Fibroblast of villous mesenchyme (primary cell): ENCODE measurements at places on chromosomes 2 and 18.

GRCh38 chr18:33577685-33578517 lies at the start of gene ASXL3:
TSS of gene ASXL3 (plus strand) at chr18:33578219. CDS start at chr18:33578632, 413 bp downstream.
- no peak for DNase-seq

DNA sequence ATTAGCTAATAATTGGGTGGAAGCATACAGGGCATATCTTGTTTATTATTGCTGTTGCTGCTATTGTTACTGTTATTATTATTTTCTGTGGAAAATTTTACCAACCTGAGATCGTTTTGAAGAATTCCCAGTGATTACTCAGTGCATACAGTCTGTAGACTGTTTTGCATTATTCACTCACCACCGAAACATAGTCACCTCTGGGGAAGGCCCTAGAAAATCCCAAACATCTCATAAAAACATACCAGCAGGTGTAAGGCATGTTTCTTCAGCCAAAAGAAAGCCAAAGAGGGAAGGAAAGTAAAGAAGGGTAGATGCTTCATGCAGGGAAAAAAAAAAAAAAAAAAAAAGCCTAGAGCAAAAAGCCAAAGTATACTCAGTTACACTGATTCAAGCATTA lies 647.7 kb downstream of the BCL11A start:
- DNase-seq: no peak

DNA sequence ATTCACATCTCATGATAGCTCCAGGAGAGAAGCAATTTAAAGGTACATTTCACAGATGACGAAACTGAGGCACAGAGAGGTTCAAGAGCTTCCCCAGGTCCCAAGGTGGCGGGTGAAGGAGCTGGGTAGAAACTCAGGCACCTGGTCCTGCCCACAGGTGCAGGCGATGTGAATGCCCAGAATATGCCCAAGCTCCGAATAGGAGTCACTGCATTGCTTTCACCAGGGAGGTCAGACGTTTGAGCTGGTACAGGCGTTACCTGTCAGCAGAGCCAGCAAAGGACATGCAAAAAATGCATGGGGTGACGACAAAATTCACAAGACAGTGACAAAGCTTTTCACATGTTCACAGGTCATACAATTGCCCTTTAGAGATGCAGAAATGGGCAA lies 247.9 kb downstream of the HDAC4 start:
- DNase-seq: no peak

- DNase-seq: no peak
These were observed 81.0 kb downstream of the EDAR start for GRCh38 chr2:108907822-108908712.

DNA sequence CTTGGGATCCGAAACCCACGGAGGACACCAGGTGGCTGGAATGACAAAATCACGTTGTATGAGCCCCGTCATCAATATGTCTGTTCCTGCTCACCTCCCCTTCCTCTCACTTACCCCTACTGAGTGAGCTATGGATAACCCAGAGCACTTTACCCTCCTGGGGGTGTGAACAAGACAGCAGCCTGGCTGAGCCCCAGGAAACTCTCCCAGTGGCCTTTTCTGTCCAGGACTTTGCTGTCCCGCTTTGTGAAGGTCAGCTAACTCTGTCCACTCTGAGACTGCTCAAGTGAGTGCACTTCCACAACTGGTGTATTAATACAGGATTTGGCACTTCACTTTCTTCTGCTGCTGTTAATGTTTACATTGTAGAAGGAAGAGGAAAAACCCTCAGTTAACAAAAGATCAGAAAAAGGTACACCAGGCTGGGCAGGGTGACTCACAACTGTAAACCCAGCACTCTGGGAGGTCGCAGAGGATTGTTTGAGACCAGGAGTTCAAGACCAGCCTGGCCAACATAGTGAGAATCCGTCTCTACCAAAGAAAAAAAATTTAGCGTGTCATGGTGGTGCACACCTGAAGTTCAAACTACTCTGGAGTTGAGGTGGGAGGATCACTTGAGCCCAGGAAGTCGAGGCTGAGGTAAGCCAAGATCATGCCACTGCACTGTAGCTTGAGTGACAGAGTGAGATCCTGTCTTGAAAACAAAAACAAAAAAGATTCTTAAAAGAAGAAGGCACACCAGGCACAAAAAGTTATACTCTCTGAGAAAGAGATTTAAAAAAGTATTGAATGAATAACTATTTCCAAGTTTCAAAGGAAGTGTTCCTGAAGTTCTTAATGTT lies 90.3 kb downstream of the CLHC1 start:
- no peak for DNase-seq

GRCh38 chr2:170972296-170973224 lies 43.5 kb downstream of the GORASP2 start:
- no peak for DNase-seq

GRCh38 chr18:62001396-62001795 lies 108.6 kb upstream of the RNF152 start:
- DNase-seq: no peak

GRCh38 chr2:7929281-7929680 lies 752.6 kb upstream of the ID2 start:
- DNase-seq: no peak

- DNase-seq: no peak
These were observed 309.7 kb downstream of the PLCL1 start for GRCh38 chr2:198114064-198114463.

GRCh38 chr18:12417687-12418086 lies 10.0 kb downstream of the PRELID3A start:
- no peak for DNase-seq

GRCh38 chr2:46535360-46535759 lies 56.0 kb downstream of the TMEM247 start:
- no peak for DNase-seq

DNA sequence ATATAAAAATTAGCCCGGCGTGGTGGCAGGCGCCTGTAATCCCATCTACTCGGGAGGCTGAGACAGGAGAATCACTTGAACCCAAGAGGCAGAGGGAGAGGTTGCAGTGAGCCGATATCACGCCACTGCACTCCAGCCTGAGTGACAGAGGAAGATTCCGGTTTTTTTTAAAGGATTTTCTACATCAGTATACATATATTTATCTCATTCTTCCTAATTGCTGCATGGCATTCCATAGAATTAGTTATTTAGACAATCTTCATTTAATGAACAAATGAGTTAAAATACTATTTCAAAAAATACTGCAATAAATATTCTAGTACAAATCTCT lies 2.0 kb downstream of the GTF3C2 start:
- no peak for DNase-seq
